ENCODE measurements at places on chromosomes 12 and 14.

- no peak for DNase-seq
These were observed 46.3 kb downstream of the KCNA1 start for GRCh38 chr12:4956054-4956453.

DNA sequence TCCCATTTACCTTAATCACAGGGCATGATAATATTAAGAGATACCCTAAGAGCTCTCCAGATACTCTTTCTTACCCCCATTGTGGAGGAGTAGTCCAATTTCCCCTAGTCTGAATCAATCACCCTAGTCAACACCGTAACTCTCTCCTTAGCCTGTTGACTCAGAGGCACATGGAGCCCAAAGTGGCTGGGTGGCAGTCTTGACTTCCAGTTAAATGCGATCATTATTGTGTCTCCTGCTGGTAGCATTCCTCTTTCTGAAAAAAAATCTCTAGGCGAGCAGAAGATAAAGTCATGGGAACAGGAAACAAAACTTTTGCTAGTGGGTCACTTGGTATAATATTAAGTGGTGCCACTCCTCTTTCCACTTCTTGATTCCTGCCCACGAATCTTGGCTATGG, 46.4 kb downstream of the EMP1 start:
- no peak for DNase-seq

GRCh38 chr12:31316891-31317290, 9.1 kb downstream of the SINHCAF start:
- DNase-seq: no peak

DNA sequence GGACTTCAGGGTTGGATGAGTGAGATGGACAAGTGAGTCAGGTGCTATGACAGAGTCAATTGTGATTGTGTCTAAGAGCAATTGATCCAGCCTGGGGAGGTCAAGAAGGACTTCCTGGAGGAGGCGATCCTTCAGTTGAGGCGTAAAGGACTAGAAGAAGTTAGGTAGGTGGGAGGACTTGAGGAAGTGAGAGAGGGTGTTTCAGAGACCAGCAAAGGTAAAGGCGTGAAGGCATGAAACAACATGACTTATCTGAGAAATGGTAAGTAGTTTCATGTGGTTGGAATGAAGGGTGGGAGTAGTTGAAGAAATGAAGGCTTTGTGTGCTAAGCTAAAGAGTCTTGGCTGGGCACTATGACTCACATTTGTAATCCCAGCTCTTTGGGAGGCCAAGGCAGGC, 48.9 kb upstream of the PPP1CC start:
- DNase-seq: no peak

All from neuronal stem cell (in vitro differentiated cells).